ENCODE measurements at places on chromosomes 11 and 22.

GRCh38 chr22:49163258-49163959, 664.3 kb downstream of the BRD1 start:
- no peak for DNase-seq

DNA sequence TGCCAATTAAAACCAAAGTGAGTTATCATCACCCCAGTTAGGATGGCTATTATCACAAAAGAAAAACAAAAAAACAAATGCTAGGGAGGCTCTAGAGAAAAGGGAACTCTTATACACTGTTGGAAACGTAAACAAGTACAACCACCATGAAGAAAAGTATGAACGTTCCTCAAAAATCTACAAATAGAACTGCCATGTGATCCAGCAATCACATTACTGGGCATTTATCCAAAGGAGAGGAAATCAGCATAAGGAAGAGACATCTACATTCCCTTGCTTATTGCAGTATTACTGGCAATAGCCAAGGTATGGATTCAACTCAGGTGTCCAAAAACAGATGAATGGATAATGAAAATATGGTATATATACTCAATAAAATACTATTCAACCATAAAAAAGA, 1145.1 kb downstream of the LRRC4C start:
- no peak for DNase-seq

GRCh38 chr11:116986521-116987105, 111.6 kb downstream of the SIK3 start:
- no peak for DNase-seq

- no peak for DNase-seq
Measured at GRCh38 chr11:3163241-3163981, 1.7 kb downstream of the OSBPL5 start.

- no peak for DNase-seq
Measured at GRCh38 chr11:121141066-121141465, 40.0 kb downstream of the TECTA start.

DNA sequence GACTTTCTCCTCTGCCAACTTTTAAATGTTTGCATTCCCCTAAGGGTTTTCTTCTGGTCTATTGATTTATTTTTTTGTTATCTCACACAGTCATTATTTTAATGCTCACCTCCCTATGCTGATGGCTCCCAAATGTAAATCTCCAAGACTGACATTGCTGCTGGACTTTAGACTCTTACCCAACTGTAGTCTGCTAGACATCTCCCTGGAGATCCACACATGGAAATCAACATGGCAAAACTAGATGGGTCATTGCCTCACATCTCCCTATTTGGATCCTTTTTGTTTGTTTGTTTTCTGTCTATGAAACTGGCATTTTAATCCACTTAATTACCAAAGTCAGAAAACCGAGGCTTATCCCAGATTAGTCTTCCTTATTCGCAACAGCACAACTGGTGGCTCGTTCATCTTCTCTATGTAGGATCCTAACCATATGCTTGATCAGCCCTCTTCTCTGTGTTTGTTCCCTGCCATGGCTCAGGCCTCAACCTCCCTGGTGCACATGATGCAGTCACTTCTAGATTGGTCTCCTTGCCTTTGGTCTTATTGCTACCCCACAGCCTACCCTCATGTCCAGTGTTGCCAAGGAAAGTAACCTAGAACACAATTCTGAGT, 37.3 kb downstream of the SC5D start:
- DNase-seq: no peak

DNA sequence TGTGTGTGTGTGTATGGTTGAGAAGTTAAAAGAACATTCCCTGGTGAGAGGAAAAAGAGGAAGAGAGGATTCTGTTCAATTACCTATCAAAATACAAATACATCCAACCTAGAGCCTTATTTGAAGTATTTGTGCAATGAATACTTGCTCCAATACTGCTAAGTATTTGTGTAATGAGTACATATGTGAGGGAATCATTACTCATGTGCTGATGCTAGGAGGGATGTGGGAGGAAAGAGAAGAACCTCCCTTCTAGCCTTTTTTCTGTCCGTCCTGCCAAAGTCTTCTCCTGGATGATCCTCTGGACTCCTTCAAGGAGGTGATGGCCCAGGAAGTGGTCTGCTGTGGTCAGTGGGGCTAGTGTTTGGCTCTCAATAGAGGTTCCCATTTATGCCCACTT, 36.0 kb upstream of the ACCSL start:
- DNase-seq: no peak

- DNase-seq: no peak
Measured at GRCh38 chr11:112439614-112440013, 179.0 kb upstream of the PLET1 start.

DNA sequence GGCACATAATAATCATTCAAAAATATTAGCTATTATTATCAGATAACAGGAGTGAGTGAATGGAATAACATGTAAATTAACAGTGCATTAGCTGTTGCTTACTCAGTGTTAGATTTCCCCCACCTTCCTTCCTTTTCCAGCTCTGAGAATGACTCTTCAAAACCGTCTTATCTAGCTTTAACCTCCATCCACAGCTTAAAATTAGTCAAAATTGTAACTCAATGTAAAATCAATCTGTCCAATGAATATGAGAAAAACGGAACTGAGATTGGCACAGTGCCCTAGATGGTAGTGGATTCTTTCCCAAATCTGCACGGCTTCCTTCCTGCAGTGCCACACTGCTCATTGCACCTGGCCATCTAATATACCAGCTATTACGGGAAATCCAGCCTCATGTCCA, 156.8 kb upstream of the BDNF start:
- no peak for DNase-seq

DNA sequence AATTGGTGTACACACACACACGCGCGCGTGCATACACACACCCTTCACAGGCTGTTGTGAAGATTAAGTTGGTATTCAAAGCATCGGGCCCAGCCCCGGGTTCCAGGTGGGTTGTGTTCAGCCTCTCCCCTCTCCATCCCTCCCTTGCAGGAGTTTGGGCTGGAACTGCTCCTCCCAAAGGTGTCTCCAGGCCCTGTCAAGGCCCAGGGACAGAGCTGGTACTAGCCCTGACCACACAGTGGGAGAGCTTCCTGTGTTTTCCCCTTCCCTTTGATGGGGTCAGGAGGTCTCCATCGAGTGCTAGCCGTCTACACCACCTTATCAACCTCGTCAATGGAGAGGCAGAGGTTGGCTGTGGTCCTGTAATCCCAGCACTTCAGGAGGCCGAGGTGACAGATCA, 36.5 kb upstream of the CSNK1E start:
- DNase-seq: no peak

DNA sequence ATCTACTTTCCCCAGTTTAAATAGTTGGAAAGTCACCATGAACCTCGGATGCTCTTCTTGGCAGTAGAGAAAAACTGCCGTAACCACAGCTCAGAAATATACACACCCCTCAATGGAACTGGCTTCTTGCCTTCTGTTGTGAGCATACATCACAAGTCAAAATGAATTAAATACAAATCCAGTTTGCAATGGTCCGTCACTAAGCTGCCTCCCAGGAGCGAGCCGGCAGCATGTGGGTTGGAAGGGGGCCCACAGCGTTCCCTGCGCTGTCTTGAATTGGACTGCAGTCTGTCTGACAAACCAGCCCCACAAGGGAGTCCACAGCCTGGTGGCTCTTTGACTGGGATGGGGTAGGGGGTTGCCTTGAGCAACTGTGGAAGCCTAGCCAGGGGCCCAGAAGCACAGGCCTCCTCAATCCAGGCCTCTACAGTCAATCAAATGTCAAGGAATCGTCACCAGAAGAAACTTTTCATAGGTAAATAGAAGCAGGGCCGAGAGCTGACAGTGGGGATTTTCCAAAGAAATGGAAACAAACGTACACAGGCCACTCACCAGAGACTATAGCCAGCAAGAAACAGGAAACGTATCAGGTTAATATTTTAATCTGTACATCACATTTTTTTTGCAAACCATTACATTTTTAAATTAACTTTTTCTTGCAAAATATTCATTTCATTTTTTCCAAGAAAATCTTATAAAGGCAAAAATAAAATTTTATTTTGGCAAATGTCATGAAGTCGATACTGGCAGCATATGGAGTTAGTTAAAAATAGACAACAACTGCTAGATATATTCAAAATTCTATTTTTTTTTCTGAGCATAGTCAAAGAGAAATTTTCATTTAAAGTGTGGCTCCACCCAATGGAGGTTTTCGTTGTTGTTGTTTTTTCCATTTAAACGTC, 38.5 kb downstream of the C11orf58 start:
- DNase-seq: no peak

- no peak for DNase-seq
Measured at GRCh38 chr22:23684561-23685031, 6.2 kb upstream of the RGL4 start.

DNA sequence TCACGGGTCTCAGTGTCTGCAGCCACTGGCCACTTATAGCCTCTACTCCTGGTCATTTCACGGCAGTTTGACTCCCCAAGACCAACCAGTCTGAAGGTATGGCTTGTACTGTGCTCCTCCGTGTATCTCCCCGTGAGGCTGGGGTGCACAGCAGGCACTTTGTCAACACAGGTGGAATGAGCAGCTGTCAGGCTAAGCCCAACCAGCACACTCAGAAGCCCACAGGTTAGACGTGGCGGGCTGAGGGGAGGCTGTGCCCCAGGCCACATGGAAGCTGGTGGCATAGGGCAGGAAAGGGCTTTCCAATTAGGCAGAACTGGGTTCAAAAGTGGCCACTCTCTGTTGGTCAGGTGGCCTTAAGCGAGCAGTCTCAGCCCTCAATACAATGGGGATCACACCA, 7.0 kb downstream of the TP53I11 start:
- DNase-seq: no peak

DNA sequence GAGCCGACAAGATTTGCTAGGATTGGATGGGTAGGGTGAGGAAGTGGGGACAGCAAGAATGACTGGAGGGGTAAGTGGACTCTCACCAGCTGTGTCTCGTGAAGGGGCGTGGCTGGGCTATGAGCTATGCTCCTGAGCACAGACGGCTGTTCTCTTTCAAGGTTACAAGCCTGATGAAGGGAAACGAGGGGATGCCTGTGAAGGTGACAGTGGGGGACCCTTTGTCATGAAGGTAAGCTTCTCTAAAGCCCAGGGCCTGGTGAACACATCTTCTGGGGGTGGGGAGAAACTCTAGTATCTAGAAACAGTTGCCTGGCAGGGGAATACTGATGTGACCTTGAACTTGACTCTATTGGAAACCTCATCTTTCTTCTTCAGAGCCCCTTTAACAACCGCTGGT, 19.9 kb downstream of the F2 start:
- no peak for DNase-seq

DNA sequence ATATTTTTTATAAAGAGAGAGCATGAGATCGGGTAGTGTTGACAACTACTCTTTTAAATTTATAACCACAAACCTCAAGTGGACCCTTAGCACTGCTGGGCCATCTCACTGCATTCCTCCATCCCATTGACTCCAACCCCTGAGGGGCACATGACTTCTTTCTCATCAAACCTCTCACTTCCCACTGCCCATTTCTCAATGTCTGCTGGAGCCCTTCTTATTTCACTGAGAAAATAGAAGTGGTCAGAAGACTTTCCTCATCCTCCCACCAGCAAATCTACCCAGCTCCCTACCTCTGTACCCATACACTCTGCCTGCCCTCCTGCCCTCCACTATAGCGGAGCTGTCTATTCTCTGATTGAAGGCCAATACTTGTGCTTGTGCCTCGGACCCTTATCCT, 370.6 kb upstream of the MPPED2 start:
- no peak for DNase-seq

- no peak for DNase-seq
Measured at GRCh38 chr22:48755059-48755949, 1072.4 kb downstream of the BRD1 start.

DNA sequence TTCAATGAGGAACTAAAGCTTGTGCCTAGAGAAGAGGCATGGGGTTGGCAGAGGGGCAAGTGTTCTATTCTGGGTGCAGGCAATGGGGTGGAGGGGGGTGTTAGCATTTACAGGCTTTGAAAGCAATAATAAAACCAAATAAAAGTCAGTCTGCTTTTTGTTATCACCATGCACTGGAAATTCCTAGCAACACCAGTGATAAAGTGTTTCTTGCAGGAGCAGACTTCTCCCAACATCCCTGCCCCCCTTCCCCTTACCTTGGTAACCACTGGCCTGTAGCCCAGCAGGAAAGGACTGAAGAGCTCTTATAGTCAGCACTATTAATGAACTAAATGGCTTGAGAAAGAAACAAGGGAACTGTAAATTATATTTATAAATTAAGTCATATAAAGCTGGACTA, 65.2 kb upstream of the SESN3 start:
- DNase-seq: no peak

- DNase-seq: no peak
Measured at GRCh38 chr11:126124231-126124661, 61.6 kb upstream of the CDON start.

- DNase-seq: no peak
Measured at GRCh38 chr11:34585304-34585734, 35.6 kb upstream of the EHF start.

- no peak for DNase-seq
Measured at GRCh38 chr11:86120807-86121206, 51.9 kb upstream of the PICALM start.

DNA sequence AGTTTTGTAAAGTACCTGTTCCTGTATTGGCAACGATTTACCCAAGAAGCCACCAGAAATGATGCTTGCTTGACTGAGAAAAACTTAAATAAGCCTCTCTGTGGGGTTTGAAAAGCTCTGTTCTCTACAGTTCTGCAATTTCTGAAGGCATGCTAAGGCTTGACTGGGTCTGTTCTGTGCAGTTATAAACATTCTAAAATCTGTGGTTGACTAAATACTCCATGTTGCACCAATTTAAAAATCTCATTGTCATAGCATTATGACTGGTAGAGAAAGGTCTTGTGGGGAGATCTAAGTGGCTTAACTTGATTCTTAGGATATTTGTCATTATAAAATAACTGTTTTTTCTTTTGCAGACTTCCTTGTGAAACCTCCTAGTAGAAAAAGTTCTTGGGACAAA, 73.7 kb downstream of the MTMR3 start:
- no peak for DNase-seq

DNA sequence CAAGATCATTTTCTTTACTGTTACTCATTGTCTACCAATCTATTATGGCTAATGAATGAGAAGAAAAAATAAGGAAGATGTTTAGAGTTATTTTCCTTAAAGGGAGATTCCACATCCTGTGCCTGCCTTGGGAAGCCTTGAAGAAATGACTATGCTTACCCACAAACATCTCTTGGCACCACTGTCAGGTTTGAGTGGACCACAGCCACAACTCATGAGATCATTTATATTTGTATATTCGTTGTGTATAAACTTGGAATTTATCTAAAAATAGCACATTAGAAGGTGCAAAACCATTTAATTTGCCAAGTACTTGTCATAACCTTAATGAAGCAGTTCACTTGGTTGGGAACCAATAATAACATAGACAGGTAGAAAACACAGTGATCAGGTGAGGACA, 740.8 kb downstream of the DLG2 start:
- no peak for DNase-seq
